ENCODE measurements at places on chromosomes 5 and 9.

- DNase-seq: no peak
These were observed 56.7 kb downstream of the SLC1A1 start for GRCh38 chr9:4547016-4547415.

DNA sequence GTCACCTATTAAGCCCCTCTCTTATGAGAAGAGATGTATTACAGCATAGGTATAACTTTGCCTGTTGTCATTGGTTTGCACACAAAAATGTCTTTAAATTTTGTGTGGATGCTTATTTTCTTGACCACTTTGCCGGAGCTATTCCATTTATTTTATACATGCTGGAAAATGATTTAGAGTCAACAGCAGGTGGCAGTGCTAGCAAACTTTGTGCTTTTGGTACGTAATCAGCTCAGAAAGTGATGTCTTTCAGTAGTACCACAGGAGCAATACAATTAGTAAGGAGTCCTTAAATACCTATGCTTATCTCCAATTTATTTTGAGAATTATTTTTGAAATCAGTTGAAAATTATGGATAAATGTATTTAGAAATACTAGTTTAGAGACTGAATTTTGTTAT, 19.8 kb upstream of the NUDT12 start:
- DNase-seq: no peak

DNA sequence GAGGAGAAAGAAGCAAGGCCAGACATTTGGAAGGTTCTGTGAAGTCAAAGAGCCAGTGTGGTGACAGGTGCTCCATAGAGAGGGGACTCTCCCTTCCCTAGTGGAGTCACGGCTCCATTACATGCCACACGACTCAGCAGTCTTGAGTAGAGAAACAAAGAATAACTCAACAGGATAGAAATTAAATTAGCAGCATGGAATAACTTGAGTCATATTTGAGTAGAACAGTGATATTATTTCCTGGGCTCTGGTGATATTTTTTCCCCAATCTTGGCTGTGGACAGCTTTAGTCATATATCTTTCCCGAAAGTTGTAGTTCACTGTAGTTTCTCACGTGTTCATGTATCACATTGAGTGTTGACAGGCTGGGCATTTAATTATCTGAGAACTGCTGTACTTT, 149.7 kb upstream of the EFNA5 start:
- no peak for DNase-seq

DNA sequence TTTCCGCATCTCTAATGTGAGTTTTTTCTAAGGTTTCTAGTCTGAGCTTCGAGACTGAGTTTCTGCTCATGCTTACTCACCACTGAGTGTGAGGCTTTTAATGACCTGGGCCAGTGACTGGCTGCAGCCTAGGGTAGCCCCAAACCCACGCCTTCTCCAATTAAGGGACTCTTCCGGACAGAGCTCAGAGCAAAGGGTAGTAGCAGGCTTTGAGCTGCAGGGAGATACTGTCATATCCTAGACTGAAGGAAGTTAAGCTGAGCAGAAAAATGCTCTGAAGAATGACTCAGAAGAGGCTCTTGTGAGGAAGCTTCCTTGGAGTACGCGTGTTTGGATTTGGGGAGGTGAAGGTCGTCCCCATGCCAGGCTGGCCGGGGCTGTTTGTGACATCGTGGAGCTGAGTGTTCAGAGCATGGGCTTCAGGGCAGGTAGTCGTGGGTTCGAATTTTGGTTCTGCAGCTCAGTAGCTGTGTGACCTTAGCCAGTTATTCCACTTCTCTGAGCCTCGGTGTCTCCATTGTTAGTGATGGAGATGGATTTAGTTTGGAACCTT, 3.5 kb downstream of the USP20 start:
- DNase-seq: no peak

Measured in NT2/D1 (cell line).